Calu3 (cell line): ENCODE measurements at places on chromosomes 6 and 20. TPM values are rescaled to one million over a fixed set of nuclear protein-coding genes. Genes with fewer than 3 reads are reported as not detected.

GRCh38 chr6:39214120-39214813 lies 15.0 kb downstream of the KCNK5 start:
- DNase-seq: no peak

DNA sequence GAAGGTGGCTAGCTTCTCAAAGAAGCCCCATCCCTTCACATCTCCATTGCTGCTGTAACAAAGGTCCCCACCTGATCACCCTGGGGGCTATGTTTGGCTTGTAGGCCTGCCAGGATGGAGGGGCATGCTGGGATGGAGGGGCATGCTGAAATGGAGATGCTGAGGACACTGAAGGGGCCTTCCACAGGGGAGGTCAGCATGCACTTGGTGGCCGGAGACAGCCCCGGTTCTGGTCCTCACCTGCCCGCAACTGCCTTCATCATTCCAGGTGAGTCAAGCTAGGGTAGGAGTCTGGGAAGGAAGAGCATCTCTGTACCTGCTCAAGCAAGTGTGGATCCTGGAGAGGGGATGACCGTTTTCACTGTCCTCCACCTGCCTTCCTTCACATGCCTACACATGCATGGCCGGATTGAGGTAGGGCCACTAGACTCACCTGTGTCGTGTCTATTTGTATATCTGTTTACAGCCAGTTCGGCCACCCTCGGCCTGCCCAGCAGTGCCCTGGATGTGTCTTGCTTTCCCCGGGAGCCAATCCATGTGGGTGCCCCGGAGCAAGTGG lies 6.0 kb downstream of the L3MBTL1 start:
- DNase-seq: no peak

- DNase-seq: no peak
These were observed at the start of gene TCF21 for GRCh38 chr6:133888929-133889556. TSS of gene TCF21 (plus strand) at chr6:133889113. CDS start at chr6:133889398, 285 bp downstream.

The C6orf58 gene
- 0.31 and 0.64 TPM in 2 replicates for total RNA-seq

The KCNQ2 gene
- 0.07 and 0.38 TPM in 2 replicates for total RNA-seq

GRCh38 chr6:166906376-166907044 lies 49.8 kb downstream of the RNASET2 start:
- no peak for DNase-seq

- DNase-seq: no peak
These were observed 110.2 kb upstream of the FOXQ1 start for GRCh38 chr6:1201547-1202200.

DNA sequence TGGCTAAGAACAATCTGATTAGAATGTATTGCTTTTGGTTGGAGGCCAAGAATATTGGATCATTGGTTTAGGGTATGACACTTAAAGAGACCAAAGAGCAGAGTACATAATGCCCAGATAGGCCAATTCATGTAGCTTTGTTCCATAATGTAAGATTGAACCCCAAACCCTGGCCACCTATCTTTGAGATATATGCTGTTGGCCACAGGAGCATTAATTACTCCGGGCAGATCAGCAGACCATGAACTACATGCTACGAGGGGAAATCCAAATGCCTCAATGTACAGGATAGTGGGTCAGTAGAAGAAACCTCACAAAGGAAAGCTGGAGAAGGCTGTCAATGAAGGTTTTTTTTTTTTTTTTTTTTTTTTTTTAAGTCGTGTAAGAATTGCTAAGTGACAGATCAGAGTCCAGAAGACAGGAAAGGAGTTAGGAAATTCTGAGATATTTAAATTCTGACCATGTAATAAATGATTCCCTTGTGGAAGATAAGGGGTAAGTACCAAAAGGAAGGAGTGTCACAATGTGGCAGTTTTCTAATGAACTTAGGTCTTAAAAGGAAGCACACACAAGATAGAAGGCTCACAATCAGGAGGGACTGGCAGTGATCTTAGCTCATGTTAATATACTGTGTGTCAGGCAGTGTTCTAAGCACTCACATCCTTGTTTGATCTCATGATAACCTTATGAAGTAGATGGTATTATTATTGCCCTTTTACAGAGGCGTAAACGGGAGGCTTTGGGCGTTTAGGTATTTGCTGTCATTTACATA lies 61.4 kb downstream of the CARMIL1 start:
- no peak for DNase-seq

The SSTR4 gene
- total RNA-seq: not detected in 2 replicates

GRCh38 chr20:40953856-40954255 lies 74.8 kb upstream of the TOP1 start:
- DNase-seq: no peak

DNA sequence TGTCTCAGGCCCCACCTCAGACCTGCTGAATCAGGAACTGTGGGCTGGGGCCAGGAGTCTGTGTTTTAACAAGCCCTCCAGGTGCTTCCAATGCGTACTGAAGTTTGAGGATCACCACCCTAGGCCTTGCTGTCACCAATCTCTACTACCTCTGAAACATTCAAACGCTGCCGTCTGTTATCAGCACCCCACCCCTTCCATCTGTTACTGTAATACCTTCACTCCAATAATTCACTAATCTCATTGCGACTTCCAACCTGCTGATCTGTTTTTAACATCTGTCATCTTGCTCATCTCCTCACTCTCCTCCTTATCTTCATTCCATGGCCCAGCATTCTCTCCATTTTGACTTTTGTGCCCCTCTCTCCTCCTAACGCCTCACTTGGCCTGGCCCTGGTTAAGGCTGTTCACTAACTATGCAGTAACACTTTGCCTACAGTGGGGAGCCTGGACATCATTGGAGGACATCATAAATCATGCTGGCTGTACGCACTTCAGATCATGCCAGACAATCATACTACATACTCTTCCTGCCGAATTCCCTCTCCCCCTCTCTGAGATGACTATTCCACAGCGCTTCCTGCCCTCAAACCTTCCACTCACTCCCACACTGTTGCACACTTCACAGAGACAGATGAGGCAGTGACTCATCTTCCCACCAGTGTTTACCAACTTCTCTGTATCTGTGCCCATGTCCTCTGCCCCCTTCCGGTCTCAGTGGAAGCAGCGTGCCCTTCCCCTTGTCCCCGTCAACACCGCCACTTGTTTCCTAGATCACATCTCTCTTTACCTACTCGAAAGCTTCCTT lies 3.0 kb upstream of the GUCA1B start:
- DNase-seq: no peak

DNA sequence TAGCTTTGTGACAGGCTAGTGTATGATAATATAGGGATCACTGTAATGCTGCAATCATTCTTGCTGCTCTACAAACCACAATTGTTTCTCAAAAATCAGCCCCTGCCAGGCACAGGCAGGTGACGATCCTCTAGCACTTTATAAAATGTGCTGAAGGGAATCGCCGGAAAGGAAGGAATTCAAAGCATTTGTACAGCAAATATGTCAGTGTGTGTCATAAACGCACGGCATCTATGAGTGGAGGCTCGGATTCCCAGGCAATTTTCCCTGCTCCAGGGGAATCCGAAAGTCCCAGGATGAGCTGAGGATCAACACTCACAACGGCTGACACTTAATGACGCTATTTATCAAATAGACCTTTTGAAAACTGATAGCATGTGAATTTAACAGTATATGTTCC lies 1.4 kb downstream of the PHACTR1 start:
- DNase-seq: no peak

The TNFRSF6B gene
- total RNA-seq: not detected in 2 replicates

GRCh38 chr6:44675449-44675848 lies 287.9 kb downstream of the CDC5L start:
- DNase-seq: no peak

DNA sequence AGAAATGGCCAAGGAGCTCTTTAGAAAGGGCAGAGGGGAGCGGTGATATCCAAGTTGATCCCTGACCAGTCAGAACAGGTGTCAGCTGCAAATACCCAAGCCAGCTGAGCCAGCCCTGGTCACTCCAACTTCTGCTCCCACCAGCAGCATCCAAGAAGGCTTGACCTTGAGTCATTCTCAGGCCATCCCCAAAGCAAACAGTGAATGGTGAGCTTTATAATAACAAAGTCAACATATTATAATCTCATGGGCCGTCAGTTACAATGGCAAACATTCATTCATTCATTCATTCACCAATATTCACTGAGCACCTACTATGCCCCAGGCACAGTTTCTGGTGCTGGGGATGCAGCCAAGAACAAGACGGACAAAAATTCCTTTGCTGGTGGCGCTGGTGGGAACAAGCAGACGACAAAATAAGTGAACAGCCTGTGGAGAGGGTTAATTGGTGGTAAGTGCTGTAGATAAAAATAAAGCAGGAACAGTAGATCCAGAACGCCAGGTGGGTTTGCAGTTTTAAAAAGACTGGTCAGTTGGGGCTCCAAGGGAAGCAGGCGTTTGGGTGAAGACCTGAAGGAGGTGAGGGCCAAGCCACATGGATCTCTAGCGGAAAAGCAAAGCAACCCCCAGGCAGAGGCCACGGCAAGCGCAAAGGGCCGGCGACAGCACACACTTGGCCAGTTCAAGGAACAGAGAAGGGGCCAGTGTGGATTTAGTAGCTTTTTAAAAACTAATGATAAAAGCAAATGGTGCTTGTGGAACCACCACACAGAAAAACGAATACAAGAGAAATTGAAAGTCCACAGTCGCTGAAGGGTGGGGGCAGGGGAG lies 131.8 kb upstream of the PTPN1 start:
- DNase-seq: no peak
